Choroid plexus epithelial cell (primary cell): ENCODE measurements at places on chromosomes 7 and 10.

- DNase-seq = peak; percentile 100
These were observed 85.2 kb downstream of the HGF start for GRCh38 chr7:81684514-81685269.

- DNase-seq = peak; percentile 75
These were observed 80.7 kb downstream of the ZNF365 start for GRCh38 chr10:62454687-62455397.

DNA sequence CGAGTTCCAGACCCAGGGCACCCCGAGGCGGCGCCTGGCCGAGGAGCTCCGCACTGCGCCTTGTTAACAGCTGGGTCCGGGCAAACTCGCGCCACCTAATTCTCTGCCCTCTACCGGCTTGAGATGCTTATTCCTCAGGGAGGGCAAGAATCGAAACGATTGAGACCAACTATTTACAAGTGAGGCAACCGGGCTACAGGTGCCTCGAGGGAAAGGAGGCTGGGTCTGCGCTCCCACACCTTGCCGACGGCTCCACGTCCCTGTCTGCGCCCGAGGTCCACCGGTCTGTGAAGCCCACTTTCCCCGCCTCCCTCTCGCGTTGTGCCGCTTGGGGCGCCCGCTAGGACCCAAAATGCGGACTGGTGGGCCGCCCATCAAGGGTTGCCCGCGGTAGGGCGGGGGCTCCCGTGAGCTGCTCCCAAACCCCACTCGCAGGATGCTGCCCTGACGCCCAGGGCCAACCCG lies 527 bp downstream of the AKR1B1 start:
- peak; percentile 45 for DNase-seq

- no peak for DNase-seq
These were observed 118.4 kb upstream of the TCERG1L start for GRCh38 chr10:131429942-131430341.

GRCh38 chr10:61721431-61721830 lies 58.7 kb downstream of the CABCOCO1 start:
- DNase-seq = no peak

GRCh38 chr7:12759151-12759550 lies 71.7 kb downstream of the ARL4A start:
- peak; percentile 36 for DNase-seq

- DNase-seq = no peak
These were observed 304.4 kb downstream of the HDAC9 start for GRCh38 chr7:18799899-18800298.

DNA sequence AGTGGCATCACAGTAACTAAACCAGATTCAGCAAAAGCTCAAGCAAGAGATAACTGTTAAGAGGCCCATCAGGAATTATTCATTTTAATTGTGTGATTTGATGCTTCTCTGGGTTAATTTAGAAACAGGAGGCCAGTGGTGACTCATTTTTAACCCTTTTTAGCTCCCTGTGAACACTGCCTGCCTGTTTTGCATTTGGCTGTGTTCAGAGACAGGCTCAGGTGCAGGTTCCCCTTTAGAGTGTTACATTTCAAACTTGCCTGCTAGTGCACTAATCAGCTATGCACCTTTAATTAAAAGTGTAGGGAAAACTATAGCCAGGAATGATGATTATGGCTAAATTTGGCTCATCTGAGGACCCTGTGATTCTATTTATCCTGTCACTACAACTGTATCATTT lies 6.5 kb downstream of the STAMBPL1 start:
- no peak for DNase-seq

DNA sequence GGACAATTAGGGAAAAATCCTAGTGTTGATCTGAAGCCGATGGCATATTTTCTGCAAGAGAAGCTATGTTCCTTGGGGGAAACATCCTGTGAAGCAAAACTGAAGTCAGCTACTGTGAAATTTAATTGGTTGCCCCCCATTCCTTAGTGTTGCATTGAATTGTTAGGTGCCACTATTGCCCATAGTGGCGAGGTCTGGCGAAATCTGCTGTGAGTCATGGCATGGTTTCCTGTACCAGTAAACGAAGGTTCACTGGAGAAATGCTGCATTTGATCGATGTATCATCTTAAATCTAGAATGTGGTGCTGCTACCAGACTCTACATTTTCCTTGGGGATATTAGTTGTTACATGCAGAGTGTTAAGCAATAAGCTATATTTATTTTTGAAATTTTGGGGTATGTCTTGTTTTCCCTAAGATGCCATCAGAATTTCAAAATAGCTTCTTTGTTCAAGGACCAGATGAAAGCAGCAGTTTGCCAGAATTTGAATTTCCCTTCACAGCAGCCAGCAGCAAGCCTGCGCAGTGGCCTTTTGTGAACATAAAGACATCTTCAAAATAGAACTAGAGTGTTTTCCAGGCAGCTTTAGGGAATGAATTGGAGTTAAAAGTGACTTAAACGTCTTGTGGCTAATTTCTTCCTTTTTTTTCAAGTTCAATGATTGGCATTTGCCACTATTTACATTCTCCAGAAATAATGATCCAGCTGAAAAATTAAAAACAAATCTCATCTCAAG lies 348.6 kb upstream of the COBL start:
- DNase-seq = no peak

- DNase-seq = no peak
These were observed 192.2 kb downstream of the ARHGAP21 start for GRCh38 chr10:24531439-24531838.

GRCh38 chr7:28804990-28805389 lies 153.1 kb downstream of the TRIL start:
- peak; percentile 65 for DNase-seq

DNA sequence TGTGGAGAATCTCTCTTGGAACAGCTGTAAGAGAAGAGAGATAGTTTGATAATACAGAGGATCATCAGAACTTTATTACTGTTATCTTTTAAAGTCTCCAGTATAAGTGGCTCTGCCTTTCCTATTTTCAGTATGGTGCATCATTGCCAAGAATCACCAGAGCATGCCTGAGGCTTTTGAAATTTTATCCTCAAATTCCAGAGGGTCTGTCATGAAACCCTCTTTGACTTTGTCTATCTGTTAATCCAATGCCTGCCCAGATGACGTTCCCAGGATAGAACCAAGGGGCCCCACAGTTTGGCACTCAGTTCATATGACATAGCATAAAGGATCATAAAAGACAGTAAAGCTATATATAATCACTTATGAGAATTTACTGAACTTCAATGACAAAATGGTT lies 35.3 kb upstream of the SEMA3C start:
- DNase-seq = no peak

DNA sequence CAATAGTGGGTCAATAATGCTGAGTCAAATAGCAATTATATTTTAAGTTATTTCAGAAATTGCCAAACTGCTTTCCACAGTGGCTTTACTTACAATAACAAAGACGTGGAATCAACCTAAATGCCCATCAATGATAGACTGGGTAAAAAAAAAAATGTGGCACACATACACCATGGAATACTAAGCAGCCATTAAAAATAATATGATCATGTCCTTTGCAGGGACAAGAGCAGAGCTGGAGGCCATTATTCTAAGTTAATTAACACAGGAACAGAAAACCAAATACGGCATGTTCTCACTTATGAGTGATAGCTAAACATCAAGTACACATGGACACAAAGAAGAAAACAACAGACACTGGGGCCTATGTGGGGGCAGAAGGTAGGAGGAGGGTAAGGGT lies 15.0 kb upstream of the CYP3A4 start:
- DNase-seq = no peak

- no peak for DNase-seq
These were observed 2.3 kb downstream of the ELMO1 start for GRCh38 chr7:37446371-37446770.

- DNase-seq = no peak
These were observed 56.0 kb upstream of the ST8SIA6 start for GRCh38 chr10:17510242-17510908.

GRCh38 chr10:15280462-15280861 lies 90.6 kb downstream of the FAM171A1 start:
- no peak for DNase-seq

DNA sequence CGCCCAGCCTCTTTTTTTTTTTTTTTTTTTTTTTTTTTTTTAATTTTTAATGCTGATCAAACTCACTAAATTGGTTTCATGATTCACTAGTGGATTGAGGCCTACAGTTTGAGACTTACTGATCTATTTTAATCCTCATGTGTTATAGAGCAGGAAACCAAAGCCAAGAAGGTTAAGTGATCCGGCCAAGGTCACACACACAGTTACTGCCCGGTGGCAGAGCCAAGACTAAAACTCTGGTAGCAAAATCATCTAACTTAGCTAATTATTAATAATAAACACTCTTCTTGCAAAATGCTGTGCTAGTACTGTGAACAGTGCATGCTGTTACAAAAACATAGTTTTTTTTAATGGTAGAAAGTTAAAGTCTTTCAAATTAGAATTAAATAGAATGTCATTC lies 188.3 kb upstream of the NFE2L3 start:
- no peak for DNase-seq
